CD4-positive, CD25-positive, alpha-beta regulatory T cell (primary cell): ENCODE measurements at places on chromosomes 2 and 18. TPM values are rescaled to one million over a fixed set of nuclear protein-coding genes. Genes with fewer than 3 reads are reported as not detected.
A peak's percentile ranks its signal among the peaks of the same experiment; 100 is the strongest.

DNA sequence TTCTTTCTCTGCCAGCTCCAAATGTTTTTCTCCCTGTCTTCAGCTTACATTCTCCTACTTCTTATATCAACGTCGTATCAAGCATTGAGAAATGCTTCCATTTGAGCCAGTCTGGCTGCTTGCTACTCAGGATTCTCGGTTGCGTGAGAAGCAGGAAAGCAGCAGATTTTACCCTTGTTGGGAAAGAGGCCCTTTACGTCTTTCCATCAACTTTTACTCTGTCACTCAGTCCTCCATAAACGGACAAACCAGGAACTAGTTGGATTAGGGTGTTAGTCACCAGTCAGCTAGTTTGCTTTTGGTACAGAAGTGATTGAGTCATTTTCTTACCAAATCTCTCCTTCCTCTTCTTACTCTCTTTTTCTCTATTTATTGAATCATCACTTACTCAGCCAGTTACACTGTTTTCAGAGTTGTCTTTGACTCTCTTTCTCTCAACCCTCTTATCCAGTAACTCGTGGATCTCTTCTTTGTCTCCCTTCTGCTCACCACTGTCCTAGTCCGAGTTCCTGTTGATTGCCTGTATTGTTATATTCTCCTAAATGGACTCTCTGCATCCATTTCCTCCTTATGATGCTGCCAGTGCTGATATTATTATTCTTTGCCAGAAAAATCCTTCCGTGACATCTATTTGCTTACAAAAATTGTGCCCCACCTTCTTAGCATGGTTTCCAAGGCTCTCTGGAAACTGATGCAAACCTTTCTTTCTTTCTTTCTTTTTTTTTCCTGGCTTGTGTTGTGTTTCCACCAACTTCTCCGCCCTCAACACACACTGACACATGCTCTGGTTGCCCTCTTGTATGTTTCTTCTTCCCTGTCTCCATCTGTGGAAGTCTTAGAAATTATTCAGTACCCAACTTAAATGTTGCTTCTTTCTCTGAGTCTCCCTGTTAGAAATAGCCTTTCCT lies 61.5 kb downstream of the VRK2 start:
- H3K4me3 ChIP-seq = no peak overlapping the region
- no peak overlapping the region for H3K27ac ChIP-seq
- no peaks in the 10 kb centered on the region for H3K4me1 ChIP-seq
- H3K36me3 ChIP-seq = no peaks in the 10 kb centered on the region

GRCh38 chr18:27709344-27709743 lies 467.6 kb downstream of the CDH2 start:
- no peak overlapping the region for H3K27ac ChIP-seq
- no peak overlapping the region for H3K4me3 ChIP-seq
- H3K4me1 ChIP-seq = no peaks in the 10 kb centered on the region
- no peak for DNase-seq
- H3K27me3 ChIP-seq = no peaks in the 10 kb centered on the region

GRCh38 chr18:26941584-26941983 lies 76.1 kb upstream of the AQP4 start:
- H3K27me3 ChIP-seq = no peaks in the 10 kb centered on the region
- H3K4me1 ChIP-seq = no peaks in the 10 kb centered on the region
- H3K4me3 ChIP-seq = no peak overlapping the region
- DNase-seq = no peak
- no peak overlapping the region for H3K27ac ChIP-seq

DNA sequence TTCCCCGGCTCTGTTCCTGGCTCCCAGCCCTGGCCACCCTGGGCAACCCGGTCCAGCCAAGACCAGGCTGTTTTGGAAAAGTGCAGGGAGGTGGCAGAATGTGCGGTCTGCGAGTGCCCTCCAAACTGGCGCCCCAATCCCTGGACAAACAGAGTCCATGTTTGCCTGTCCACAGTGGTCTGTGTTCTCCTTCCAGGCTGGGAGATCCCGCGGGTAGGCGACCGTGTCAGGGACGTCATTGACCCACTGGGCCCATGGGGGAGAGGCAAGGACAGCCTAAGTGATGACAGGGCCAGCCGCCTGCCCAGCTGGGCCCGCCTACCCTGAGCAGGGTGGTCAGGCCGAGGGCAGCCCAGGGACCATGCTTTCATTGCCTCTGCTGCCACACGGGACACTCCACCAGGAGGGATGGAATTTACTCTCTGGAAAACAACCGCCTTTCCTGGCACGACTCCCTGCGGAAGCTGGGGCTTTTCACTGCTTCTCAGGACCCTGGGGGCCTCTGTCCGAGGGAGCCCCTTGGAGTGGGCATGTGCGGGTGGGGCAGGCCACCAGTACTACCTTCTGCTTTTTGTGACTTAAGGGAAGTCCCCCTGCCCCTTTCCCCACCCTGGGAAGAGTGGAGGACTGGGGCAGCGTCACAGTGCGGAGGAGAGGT lies 20.1 kb downstream of the CYP26B1 start:
- H3K36me3 ChIP-seq = no peaks in the 10 kb centered on the region
- no peak overlapping the region for H3K4me3 ChIP-seq
- no peaks in the 10 kb centered on the region for H3K27me3 ChIP-seq
- H3K27ac ChIP-seq = no peak overlapping the region
- no peak for DNase-seq

DNA sequence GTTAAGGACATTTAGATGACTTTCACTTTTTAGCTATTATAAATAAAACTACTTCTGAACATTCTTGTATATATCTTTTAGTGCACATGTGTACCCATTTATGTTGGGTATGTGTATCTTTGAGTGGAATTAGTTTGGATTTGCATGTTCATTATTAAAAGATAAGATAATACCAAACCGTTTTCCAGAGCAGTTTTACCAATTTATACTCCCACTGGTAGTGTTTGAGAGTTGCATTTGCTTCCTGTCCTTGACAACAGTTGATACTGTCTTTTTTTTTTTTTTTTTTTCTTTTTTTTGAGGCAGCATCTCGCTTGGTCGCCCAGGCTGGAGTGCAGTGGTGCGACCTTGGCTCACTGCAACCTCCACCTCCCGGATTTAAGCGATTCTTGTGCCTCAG lies 23.3 kb downstream of the SLC30A6 start:
- no peak for DNase-seq
- H3K4me3 ChIP-seq = peak overlapping the region; percentile 49
- peak overlapping the region; percentile 70 for H3K27ac ChIP-seq
- H3K27me3 ChIP-seq = no peaks in the 10 kb centered on the region
- H3K36me3 ChIP-seq = peaks cover 32% of the 10 kb centered on the region
- peaks cover 46% of the 10 kb centered on the region for H3K4me1 ChIP-seq

- no peaks in the 10 kb centered on the region for H3K27me3 ChIP-seq
- no peak overlapping the region for H3K27ac ChIP-seq
- no peak for DNase-seq
Measured at GRCh38 chr2:26212011-26212410, 32.4 kb downstream of the HADHA start.

- no peak for DNase-seq
- no peak overlapping the region for H3K27ac ChIP-seq
- no peaks in the 10 kb centered on the region for H3K27me3 ChIP-seq
- H3K4me3 ChIP-seq = no peak overlapping the region
- peaks cover 5% of the 10 kb centered on the region for H3K4me1 ChIP-seq
- H3K36me3 ChIP-seq = no peaks in the 10 kb centered on the region
Measured at GRCh38 chr2:205704127-205704741, 21.9 kb downstream of the NRP2 start.

- no peak overlapping the region for H3K4me3 ChIP-seq
- no peak for DNase-seq
- no peaks in the 10 kb centered on the region for H3K4me1 ChIP-seq
- H3K27me3 ChIP-seq = no peaks in the 10 kb centered on the region
- no peaks in the 10 kb centered on the region for H3K36me3 ChIP-seq
- no peak overlapping the region for H3K27ac ChIP-seq
Measured at GRCh38 chr2:228545748-228546145, 364.3 kb upstream of the SPHKAP start.

LGALSL gene
- total RNA-seq = 5.4 TPM

NOSTRIN gene
- not detected for total RNA-seq

SLC40A1 gene
- total RNA-seq = 12.9 TPM

FBXO15 gene
- not detected for total RNA-seq
